Skeletal muscle tissue (tissue), 5 donors: ENCODE measurements at places on chromosomes 4 and X. TPM values are rescaled to one million over a fixed set of nuclear protein-coding genes. Genes with fewer than 3 reads are reported as not detected.

C4orf51 gene
- not detected for total RNA-seq

GPR50 gene
- not detected for total RNA-seq

GRK4 gene
- 12.5 TPM for total RNA-seq

ARX gene
- total RNA-seq: 0.52 TPM

PDE6B gene
- total RNA-seq: 8.9 TPM

MAGIX gene
- total RNA-seq: 2.1 TPM

PF4V1 gene
- total RNA-seq: not detected

MAGEA1 gene
- not detected for total RNA-seq

SEC31A gene
- total RNA-seq: 229 TPM

DMP1 gene
- not detected for total RNA-seq

AMTN gene
- not detected for total RNA-seq
